ENCODE measurements at places on chromosomes 3 and 15. TPM values are rescaled to one million over a fixed set of nuclear protein-coding genes. Genes with fewer than 3 reads are reported as not detected.

- H3K4me3 ChIP-seq = no peak overlapping the region
- no peaks in the 10 kb centered on the region for H3K36me3 ChIP-seq
- no peak for DNase-seq
- H3K27me3 ChIP-seq = no peaks in the 10 kb centered on the region
Observed at GRCh38 chr3:83843716-83844115, 1115.1 kb upstream of the CADM2 start.

CCDC191 gene
- total RNA-seq = 2.4 TPM

GRCh38 chr15:28456476-28457395, 76.0 kb downstream of the GOLGA8G start:
- no peaks in the 10 kb centered on the region for H3K36me3 ChIP-seq
- no peak overlapping the region for H3K27ac ChIP-seq
- no peaks in the 10 kb centered on the region for H3K4me1 ChIP-seq

LRRN1 gene
- 1.4 TPM for total RNA-seq

- no peak overlapping the region for H3K27ac ChIP-seq
- H3K27me3 ChIP-seq = peaks cover 3% of the 10 kb centered on the region
- no peaks in the 10 kb centered on the region for H3K36me3 ChIP-seq
- DNase-seq = no peak
Observed at GRCh38 chr3:69494185-69494584, 108.3 kb upstream of the FRMD4B start.
